ENCODE measurements at places on chromosomes 5 and 9.

GRCh38 chr9:122314165-122314564, 49.5 kb downstream of the MRRF start:
- DNase-seq: no peak

DNA sequence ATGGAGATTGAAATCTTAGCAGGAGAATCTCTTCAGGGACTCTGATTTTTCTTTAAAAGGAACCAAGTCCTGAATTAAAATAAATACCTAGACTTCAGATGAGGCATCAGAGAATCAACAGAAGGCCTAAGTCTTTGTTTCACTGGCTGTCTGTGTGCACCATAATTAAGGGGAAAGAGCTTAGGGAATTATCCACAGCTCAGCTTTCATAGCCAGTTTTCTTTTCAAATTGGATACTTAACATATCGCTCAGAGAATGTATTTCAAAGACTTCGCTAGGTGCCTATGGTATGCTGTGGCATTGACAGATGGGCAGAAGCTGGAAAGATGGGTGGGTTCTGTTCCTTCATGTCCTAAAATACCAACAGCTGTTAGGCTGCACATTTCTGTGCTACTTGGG, 325.8 kb downstream of the TMEM38B start:
- DNase-seq: no peak

DNA sequence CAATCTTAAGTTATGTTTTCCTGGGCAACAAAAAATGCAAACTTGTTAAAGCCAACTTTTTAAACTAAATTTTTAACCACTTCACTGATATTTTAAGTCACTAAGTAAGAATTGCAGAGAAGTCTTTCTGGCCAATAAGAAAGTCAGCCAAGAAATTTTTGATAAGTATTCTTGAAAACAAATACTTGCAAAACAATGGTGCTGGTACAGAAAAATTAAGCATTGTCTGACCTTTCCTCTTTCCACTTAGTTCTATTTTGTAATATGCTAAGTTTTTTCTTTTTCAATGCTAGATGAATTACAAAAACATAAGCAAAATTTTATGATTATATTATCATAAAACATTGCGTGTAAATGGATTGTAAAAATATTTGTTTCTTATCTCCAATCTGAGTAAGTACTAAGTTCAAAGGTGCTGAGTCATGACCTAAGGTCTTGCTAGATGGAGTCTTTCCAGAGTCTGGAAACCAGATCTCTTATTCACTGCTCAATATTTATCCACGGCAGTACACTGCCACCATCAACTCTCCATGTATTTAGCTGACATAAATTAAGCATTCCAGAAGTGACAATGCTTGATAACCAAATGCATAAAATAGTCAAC, 139.7 kb downstream of the MEF2C start:
- no peak for DNase-seq

- no peak for DNase-seq
These were observed 16.3 kb downstream of the OSTF1 start for GRCh38 chr9:75104607-75105006.

DNA sequence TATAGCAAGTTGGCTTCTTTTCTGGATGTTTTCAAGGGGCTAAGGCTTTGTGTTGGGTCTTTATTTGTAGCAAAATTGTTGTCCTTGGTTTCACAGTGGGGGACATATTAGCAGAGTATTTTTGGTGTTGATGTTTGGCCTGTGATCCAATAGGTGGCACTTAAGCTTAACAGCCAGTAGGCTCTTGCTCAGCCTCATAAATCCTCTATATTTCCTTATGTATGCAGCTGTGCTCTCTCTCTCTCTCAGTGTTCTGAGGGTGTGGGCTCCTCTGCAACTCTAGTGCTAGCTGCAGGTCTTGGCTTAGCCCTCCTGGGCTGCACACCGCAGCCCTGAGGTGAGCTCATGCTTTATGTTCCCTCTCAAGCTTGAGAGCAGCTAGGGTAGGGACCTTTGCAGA, 195.0 kb upstream of the GHR start:
- DNase-seq: no peak

DNA sequence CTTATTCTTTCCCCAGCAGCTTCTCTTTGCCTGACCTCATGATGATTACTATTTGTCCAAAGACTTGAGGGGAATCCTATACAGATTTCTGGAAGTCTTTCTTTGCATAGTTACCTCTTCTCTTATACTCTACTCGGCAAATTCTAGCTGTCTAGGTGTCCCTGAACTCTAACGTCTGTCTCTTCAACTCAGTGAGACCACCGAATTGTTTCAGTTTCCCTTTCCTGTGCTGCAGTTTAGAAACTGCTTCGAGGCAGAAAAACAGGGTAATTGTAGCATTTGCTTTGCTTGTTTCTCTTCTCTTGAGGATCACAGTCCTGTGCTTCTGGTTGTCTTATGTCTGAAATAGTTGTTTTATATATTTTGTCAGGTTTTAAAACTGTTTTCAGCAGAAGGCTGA, 14.8 kb downstream of the LVRN start:
- DNase-seq: no peak

DNA sequence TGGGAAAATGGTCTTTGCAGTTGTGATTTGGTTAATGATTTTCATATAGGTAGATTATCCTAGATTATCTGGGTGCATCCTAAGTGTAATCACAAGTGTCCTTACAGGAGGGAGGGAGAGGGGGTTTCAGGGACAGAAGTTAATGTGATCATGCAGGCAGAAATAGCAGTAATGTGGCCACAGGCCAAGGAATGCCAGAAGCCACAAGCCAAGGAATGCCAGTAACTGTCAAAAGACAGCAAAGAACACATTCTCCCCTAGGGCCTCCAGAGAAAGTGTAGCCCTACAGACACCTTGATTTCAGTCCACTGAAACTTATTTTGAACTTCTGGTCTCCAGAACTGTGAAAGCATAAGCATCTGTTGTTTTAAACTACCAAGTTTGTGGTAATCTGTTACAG, 2074.5 kb downstream of the MAT2B start:
- no peak for DNase-seq

DNA sequence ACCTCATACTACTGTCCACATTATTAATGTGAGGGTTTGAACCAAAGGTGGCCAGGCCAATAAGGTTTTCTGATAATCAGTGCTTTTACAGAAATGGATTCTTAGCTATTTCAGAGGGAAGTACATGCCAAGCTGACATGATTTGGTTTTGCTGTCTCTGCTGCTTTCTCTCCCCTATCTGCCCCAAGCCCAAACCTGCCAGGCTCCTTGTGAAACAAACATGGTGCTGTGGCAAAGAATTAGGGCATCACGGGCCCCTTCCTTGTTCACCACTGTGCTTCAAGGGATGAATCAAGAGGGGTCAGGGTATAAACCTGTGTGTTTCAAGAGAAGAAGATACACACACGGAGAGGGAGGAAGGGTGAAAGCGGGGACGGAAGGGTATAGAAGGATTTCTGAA, 41.3 kb upstream of the SMU1 start:
- no peak for DNase-seq

- DNase-seq: no peak
These were observed 22.5 kb downstream of the ZNF462 start for GRCh38 chr9:106885451-106885850.

DNA sequence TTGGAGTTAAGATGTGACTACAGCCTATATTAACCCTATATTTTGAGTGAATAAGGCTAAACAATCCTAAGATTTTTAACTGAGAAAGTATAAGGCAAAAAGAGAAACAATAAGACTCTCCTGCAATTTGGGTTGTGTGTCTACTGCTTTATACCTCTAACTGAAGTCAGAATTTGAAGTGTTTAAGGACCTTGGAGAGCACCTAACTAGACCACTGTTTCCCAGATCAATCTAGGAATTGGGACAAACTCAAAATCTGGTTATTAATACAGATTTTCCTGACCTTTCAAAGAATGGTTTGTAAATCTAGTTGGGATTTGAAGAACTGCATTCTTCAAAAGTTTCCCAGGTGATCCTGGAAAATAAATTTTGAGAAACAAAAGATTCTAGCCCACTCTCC, 42.1 kb downstream of the GABRA1 start:
- no peak for DNase-seq

DNA sequence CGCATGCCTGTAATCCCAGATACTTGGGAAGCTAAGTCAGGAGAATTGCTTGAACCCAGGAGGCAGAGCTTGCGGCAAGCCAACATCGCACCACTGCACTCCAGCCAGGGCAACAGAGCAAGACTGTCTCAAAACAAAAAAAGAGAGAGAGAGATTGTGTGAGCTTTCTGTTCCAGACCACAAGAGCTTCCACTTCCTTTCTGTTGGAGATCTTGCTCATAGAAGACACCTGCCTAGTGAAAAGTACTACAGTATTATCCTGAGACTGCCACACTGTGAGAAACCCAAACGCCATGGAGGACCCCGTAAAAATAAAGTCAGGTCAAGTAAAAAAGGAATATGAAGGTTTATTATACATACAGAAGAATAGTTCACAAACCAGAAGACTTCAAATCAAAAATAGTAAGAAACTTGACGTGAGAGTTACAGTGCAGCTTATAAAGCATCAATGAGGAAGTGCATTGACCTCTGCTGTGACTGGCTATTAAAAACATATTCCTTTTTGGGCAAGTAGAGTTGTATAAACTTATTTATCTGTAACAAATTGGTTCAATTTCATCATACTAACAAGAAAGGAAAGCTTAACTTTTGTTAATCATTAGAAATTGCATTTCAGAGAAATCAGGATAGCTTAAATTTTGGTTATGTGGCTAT, 4.3 kb upstream of the EMB start:
- no peak for DNase-seq

DNA sequence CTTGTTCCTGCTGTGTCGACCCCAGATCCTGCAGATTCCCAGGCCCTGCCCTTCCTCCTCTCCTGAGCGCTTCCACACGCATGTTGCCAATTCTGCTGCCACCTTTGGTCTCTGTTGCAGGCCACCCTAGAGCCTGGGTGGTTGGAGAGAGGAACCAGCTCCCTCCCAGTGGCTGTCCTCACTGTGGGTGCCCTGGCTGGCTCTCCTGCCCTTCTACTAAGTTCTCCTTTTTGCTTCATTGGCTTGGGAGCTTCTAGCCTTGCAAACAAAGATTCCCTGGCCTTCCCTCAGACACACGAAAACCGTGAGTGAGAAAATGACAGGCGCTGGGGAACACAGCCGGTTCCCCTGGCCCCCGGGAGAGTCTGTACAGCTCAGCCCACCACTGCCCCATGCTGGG, 14.2 kb upstream of the NCS1 start:
- DNase-seq: no peak

DNA sequence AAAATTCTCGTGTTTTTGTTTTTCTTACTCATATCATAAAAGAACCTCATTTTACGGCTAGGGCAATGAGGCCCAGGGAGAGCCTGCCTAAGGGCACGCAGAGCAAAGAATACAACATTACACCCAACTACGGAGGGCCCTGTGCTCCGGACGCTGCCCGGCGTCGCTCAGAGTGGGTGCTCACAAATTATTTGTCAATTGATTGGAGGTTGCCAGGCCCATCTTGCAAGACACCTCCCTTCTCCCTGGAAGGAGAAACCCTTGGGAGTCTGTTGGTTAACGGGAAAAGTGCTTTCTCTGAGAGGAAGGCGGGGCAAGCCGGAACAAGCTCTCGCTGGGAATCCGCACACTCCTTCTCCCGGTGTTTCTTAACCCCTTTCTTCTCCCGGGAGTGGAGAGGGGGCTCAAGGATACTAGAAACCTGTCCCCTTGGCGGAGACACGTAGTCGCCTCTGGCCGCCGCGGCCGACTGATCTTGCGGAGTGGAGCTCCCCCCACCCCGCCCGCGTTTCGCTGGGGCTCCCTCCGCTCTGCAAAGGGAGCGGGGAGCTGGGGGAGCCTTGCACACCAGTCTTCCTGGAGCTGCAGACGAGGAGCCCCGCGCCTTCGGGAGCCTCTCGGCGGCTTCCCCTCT, 599.3 kb upstream of the SGCD start:
- no peak for DNase-seq

All from NCI-H2107 (cell line).